ENCODE measurements at places on chromosomes 1 and 21.

GRCh38 chr21:32403201-32403777, 9.2 kb upstream of the EVA1C start:
- no peak for DNase-seq

DNA sequence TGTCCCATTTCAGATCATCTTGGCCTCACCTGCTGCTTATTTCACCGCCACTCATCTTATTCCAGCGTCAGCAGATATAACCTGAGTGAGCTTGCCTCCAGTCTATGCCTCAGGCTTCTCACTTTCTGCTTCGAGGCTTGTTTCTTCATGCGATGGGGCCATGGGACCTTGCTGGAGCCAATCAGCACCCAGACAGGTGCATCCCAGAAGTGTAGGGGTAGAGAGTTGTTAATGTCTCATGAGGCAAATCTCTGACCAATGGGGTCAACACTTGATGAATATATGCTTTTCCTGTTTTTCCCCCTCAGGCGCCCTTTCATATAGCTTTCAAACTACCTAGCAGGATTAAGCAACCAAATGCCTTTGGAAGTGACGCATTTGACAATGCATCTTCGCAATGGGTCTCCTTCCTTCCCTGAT, 935 bp upstream of the YIPF1 start:
- no peak for DNase-seq

GRCh38 chr1:98906809-98907208, 97.9 kb downstream of the PLPPR5 start:
- no peak for DNase-seq

- no peak for DNase-seq
Observed at GRCh38 chr1:230011333-230012092, 55.5 kb upstream of the GALNT2 start.

DNA sequence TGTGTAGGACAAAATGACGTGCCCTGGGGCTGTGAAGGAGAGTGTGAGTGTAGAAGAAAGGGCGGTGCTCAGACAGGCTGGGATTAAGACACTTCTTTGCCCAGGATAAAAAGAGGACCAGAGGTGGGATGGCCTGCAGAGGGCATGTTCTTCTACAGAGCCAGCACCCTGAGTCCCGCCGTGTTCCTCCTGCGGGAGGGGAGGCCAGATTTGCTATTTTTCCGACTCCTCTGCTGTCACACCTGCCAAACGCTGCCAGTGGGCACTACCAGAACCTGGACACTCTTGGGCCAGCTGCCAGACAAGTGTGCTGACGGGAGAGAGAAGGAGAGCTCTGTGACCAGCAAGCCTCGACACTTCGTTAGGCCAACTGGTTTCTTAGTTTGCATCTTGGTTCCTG, 206.4 kb downstream of the PLD5 start:
- DNase-seq = no peak

DNA sequence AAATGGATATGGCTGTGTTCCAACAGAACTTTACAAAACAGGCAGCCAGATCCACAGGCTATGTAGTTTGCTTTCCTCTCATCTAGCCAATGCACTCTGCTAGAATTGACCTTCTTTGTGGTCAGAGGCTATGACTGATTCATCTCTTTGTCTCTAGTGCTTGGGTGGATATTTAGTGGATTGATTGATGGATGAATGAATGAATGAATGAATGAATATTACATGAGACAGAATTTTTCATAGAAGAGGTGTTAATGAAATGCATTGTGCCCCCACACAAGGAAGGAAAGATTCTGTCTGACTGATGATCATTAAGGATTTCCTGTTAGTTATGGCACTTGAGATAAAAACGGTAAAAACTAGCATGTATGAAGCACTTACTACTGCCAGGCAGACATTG, 50.5 kb upstream of the ZYG11A start:
- no peak for DNase-seq

GRCh38 chr1:6073480-6074053, 27.9 kb downstream of the KCNAB2 start:
- no peak for DNase-seq

DNA sequence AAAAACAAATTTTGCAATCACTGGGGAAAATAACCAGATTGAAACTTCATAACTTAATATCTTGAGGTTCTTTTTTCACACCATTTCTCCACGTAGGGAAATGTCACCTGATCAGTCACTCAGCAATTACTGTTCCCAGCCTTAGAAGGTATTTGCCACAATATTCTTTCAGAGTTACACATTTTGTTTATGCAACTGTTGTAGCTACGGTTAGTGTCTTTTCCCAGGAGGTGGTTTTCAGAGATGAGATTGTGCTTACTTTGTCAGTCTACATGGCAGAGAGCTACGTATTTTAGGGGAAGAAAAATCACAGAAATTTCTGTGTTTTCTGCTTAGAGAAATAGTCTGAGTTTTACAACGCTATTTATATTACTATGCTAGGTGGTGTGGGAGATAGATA, 792.8 kb upstream of the B3GALT2 start:
- no peak for DNase-seq

DNA sequence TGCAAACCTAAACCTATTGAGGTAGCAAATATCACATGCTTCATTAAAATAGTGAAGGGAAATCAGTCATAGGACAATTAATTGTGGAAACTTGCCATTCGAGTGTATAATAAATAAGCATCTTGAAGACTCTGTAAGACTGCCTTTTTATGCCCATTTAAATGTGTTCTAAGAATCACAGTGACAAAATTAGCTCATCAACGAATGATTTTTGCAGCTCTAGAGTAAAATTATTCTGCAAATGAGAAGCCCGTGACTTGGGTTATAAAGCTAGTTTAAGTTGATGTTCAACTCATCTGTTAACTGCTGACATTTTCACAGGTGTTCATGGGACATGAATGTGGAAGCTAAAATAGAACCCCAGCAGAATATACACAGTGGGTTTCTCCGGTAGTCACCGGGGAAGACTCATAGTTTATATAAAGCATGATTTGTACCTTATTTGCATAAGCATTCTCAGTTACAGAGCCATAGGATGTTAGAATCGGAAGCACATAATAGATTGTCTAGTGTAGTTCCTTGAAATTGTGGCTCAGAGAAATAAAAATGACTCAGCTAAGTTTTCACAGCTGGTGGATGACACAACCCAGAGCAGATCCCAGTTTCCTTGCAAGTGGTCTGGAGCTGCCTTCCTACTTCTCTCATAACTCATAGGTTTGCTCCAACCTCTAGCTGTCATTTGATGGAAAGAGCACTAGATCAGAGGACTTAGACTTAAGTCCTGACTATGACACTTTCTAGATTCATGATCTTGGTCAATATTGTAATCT, 107.3 kb downstream of the UCHL5 start:
- no peak for DNase-seq

DNA sequence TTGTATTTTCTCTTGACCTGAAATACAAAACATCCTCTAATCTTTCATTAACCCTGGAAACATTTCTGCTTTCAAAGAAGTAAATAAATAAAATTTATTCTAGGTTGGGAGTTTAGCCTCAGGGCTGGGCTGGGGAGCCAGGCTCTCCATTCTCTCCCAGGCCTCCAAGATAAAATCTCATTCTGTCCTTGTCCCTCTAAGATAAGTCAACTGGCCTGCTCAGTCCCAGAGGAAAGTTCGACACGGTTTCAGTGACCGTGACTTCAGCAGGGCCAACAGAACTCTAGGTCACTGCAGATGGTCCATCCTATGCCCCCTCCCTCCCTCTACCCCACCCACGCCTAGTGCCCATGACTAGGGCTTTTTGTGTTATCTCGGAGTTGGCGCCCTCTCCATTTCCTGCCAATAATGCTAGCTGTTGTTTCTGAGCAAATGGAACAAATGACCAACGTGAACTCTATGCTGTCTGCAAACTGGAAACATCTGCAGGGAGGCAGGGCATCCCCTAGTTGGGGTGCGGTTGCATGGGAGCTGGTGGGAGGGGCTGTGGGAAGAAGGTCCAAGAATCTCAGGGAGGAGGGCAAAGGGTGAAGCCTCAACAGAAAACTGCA, 10.1 kb upstream of the ADORA3 start:
- DNase-seq = no peak

DNA sequence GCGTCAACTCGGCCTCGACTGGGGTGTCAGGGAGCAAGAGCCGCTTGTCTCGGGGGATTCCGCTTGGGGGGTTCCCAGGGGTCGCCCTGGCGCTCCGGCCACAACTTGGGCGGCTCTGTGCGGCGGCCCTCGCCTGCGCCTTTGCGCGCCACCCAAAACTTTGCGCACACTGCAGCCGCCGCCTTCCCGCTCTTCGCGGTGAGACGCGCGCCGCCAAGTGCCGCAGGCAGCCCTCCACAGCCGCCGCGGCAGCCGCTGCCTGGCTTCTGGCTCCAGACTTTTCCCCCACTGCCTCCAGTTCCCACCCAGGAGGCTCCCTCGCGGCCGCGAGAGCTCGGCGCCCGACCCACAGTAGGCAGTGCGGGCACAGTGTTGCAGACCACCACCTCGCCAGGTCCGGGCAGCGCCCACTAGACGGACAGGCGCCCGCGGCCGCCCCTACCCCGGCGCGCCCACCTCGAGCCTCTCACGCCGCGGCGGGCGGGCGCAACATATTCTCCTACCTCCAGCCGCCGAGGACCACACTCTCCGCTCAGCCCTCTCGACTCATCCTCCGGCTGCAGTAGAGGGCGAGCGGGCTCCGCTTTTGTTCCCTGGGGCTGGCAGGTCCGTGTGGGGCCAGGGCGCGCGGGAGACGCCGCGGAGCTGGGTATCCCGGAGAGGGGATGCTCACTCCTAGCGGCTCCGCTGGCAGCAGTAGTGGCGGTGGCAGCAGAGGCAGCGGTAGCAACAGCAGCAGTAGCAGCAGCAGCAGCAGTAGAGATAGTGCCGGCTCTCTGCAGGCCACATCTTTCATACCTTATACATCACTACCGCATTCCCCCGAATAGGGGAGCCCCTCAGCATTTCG, 296.6 kb downstream of the OMA1 start:
- DNase-seq = peak; percentile 51

- peak; percentile 76 for DNase-seq
Observed at GRCh38 chr1:74733604-74734484, 892 bp downstream of the TYW3 start.

Measured in DMS 273 treated with DMSO at 0.1 percent for 48 hours (cell line).